ENCODE measurements at places on chromosomes 4 and X.

DNA sequence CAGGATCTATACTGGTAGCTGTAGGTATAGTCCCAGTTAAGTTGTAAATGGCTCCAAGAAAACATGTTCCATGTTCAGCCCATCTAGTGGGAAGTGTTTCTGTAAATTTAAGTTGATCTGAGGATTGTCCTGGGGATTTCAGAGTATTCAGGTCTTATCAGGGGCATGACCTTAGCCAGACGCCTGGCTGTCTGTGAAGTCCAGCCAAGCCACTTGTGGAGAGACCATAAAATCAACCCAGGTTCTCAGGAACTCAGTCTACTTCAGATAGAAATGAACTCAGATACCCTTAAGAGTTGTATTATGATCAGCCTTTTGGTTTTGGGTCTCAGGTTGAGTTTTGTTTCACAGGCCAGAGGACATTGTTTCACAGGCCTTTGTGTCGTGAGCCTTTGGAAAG is 95.9 kb downstream of the EGF start:
- DNase-seq = no peak

GRCh38 chr4:55086578-55086977 is 38.8 kb downstream of the KDR start:
- no peak for DNase-seq

- DNase-seq = no peak
Measured at GRCh38 chr4:7487998-7488671, 53.4 kb upstream of the PSAPL1 start.

DNA sequence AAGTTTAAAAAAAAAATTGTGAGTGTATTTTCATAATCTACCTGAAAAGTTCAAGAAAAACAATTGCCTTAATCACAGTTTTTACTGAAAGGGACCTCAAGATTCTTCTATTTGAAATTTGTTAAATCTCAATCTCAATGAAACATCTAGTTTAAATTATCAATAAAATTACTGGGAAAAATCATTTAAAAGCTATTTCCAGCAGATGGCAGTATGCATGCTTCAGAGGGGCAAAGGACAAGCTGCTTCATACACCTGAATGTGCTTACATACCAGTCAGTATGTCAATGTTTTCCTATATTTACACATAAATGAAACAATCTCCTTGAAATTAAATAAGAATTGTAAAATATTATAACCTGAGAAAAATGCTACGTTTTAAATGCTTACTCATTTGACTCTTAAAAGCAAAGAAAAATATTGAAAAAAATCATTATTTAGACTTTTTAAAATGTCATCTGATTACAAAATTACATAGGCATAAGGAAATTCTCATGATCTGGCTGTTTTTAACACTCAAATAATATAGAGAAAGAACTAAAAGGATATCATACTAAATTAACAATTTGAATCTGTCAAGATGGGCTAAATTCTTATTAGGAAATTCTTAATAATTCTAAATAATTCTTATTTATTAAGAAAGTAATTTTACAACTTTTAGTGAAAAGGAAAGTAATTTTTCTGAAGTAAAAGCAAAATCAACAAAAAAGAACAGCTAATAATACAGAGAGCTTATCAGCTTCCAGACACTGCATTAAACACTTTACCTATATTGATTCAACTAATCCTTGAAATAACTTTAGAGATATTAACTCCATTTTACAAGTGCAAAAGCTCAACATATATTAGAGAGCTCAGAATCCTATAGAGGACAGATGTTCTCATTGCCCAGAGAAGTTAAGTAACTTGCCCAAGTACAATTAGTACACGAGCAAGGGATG is 242.1 kb downstream of the ADAMTS3 start:
- no peak for DNase-seq

GRCh38 chr4:182212211-182212761 is 30.9 kb upstream of the TENM3 start:
- DNase-seq = no peak

DNA sequence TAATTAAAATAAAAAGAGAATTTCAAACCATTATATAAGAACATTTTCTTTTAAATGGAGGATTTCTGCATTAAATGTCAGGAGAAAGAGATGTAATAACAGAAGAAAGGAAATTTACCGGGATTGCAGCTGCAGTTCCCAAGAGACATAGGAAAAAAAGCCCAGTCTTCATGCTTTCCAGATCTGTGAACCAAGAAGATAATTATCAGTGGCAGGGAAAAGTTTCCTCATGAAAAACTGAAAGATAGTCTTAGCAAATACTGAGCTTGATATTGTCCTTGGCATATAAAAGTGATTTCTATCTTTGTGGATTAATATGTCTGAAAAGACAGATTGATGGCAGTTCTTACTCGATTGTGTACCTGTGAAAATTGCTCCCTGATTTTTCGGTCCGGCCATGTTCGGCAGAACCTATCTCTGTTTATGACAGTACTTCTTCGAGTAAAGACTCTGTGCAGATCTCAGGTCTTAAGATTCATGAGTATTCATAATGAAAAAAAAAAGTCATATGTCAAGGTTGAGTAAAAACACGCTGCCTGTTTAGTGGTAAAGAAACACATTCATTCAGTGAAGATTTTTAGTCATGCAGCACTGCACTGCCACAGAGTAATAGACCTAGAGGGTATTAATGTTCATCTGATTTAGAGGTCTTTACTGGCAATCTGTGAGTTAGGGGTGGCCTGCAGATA is 29.6 kb downstream of the SPARCL1 start:
- DNase-seq = no peak

- no peak for DNase-seq
Measured at GRCh38 chr4:32136081-32136787, 1416.1 kb downstream of the PCDH7 start.

DNA sequence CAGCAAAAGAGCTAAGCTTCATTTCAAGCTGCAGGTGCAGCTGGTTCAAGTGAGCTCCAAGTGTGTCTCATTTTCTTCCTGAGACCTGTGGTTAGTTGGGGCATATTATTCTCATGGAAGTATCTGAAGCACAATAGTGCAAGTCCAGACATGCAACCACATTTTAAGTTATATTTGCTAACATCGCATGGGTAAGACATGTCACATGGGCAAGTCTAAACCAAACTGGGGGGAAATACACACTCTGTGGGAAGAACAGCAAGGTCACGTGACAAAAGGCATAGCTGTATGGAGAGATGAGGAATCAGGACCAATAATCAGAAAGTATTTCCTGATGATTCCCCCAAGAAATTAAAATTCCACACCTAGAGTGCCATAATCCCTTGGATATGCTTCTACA is 94.9 kb upstream of the NDP start:
- DNase-seq = no peak

DNA sequence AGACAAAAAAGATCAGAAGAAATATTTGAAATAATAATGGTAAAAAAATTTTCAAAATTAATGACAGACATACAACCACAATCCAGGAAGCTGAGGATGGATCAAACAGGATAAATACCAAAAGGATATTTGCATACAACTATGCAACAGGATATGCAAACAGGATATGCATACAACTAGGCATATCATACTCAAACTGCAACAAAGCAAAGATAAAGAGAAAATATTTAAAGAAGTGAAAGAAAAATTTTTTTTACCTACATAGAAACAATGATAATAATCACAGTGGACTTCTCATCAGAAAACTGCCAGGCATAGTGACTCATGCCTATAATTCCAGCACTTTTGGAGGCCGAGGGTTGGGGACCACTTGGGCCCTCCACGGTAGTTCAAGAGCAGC is 11.3 kb upstream of the DHX15 start:
- DNase-seq = no peak

DNA sequence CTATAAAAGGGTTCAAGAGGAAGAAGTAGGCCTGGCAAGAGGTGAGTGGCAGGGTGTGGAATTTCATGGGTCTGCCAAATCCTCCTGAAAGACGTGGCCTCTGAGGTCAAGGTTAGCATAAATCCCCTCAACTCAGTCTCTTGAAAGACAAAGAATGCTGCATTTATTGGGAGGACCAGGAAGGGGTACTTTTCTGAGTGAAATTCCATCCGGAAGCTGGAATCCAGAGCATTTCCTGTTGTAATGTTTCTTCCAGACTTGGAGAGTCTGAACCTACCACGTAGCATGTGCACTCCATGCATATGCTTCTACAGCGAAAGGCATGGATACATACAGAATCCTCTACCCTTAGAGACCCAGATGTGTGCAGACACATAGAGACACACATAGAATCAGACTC is 13.4 kb upstream of the FGD1 start:
- DNase-seq = no peak

DNA sequence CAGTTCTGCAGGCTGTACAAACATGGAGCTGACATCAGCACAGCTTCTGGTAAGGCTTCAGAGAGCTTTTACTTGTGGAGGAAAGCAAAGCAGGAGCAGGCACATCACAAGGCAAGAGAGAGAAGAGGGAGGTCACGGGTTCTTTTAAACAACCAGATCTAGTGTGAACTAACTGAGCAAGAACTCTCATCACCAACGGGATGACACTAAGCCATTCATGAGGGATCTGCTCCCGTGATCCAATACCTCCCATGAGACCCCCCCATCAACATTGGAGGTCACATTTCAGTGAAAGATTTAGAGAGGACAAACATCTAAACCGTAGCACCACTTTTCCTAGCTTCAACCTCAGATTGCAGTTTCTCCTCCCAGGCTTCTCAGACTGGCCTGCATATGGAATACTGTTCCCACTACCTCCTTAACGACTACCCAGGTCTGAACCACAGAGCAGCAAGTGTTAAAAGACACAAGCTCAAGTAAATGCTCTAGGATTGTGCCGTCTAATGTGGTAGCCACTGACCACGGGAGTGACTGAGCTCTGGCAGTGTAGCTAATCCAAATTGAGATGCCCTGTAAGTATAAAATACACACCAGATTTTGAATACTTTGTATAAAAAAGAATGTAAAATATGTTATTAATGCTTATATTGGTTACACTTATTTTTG is 192.7 kb downstream of the PTTG2 start:
- DNase-seq = no peak

DNA sequence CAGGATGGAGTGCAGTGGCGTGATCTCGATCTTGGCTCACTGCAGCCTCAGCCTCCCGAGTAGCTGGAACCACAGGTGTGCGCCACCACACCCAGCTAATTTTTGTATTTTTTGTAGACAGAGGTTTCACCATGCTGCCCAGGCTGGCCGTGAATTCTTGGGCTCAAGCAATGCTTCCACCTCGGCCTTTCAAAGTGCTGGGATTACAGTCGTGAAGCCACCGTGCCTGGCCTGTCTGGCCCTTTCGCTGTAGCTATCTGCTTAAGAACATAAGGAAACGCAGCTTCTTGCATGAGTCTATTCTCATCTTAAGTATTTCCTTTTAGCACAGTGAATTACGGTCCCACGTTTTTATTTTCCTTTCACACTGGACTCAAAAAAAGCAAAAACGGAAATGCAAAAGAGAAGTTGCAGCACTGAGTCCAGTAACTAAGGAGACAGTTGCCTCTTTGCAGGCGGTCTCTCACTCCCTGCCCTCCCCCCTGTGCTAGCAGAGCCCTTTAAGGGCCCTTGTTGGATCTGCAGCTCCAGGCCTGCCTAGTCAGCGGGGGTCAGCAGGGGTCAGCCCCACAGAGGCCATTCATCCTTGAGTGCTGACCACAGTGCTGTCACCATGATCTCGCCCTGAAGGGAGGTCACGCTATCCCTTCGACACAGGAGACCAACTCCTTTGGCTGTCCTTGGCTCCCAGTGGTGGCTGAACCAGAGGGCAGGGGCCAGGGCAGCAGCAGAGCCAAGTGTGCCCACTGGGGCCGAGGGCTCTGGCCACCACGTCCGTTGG is 21.8 kb upstream of the TBC1D14 start:
- no peak for DNase-seq

DNA sequence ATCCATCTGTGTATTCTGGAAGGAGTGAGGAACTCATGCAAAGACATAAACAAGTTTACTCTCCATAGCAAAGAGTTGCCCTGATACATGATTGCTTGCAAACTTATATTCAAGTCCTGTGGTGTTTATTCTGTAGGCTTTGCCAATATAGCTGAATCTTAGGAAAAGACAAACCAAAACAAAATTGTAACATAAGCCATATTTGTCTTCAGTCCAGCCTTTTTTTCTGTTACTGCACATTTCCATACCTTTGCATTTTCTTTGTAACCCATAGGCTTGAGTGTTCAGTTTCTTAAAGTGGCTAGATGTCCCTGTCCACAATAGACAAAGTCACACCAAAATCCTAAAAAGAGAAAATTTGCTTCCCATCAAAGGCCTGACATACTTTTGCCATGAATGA is 120.4 kb downstream of the PPARGC1A start:
- no peak for DNase-seq

Data from activated CD8-positive, alpha-beta memory T cell treated with anti-CD3 and anti-CD28 coated beads for 1 hour (primary cell).